ENCODE measurements at places on chromosomes 6 and 20.

DNA sequence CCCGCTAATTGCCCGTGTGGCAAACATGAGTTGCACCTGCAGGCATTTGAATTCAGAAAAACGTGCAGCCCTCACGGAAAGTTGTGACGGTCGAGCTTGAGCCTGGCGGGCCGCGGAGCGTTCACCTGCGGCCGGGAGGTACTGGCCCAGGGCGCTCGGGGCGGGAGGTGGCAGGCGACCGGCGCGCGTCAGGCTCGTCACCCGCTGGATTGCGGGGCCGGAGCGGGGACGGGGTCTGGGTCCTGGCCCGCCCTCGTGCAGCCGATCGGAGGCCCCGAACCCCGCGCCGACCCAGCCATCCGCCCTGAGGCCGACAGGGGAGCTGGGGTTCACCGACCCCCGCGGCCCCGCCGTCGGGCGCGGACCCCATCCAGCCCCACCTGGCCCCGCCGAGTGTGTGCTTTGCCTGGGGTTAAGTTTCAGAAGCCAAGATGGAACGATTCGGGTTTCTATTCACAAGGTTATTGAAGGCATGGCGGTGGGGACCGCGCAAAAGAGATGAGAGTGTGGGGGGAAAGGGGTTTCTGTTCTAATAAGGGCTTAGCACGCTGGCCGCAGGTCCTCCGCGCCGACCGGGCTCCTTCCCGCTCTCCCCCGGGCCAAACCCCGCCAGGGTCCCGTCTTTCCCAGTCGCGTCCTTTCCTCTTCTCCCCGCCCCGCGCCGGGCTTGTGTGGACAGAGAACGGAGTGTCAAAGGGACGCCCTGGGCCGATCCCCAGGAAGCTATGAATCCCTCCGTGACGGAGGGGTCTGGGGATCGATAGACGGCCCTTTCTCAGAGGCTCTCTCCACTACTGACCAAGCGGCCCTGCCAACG is 1.6 kb upstream of the HEY2 start:
- no peak for DNase-seq

DNA sequence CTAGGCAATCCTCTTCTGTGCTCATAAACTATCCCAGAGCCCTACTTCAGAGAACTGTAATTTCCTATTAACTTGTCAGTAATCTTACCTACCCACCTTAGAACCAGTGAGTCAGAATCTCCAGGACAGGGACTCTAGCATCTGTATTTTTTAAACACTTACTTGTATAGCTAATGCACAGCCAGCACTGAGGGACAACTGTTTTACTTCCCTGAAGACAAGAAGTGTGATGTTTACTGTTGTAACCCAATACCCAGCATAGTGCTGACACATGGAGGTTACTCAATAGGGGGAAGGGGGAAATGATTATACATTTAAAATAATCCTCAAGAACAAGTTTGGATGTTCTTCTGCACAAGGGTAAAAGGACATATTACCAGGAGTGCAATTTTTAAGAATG is 130.8 kb downstream of the BTBD9 start:
- DNase-seq = no peak

GRCh38 chr20:17678295-17678694 is 3.7 kb downstream of the RRBP1 start:
- no peak for DNase-seq

DNA sequence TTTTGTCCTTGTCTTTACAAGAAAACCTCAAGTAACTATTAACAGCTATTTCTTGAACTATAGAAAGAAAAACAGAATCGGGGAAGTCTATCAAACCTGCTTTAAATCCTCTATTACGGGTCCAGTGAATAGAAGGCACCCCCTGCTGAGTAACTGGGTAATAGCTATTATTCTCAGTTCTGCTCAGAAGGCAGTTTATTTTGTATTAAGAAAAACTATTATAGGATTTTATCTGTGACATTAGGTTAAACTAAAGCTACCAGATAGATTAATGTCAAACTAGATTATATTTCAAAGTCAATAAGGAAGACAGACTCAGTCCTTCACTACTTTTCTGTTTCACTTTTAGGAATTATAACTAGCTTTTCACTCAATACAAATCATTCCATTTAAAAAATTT is 93.7 kb downstream of the DST start:
- DNase-seq = no peak

GRCh38 chr6:142945049-142945445 is at the start of gene HIVEP2:
HIVEP2 (minus strand) TSS chr6:142945176; CDS start chr6:142774738, 170,438 bp downstream.
- peak; percentile 75 for DNase-seq

DNA sequence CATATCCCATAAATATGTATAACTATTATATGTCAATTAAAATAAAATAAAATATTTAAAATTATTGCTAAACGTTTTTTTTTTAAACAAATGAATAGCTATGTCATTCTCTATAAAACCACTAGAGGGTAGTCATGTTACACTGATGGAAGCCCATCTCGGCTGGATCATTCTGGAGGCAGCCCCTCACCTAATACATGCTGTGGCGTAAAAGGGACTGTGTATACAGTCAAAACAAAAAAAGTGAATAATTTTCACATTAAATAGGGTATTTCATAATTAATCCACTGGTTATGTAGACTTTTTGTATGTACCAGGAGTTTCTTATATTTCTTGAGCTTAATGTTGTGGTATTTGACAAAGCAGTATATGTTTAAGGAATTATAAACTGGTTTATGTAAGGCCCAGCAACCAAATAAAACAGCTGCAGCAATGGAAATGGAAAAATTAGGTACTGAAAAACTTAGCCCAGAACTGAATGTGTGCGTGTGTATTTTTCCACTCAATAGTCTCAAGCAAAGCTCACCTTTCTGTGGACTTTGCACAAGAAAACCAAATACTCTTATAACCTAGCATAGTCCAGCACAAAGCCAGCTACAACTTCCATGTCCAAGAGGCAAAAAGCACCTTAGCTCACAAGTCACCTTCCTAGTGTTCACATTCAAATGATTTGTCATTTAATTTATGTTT is 81.7 kb downstream of the COL9A1 start:
- DNase-seq = no peak

DNA sequence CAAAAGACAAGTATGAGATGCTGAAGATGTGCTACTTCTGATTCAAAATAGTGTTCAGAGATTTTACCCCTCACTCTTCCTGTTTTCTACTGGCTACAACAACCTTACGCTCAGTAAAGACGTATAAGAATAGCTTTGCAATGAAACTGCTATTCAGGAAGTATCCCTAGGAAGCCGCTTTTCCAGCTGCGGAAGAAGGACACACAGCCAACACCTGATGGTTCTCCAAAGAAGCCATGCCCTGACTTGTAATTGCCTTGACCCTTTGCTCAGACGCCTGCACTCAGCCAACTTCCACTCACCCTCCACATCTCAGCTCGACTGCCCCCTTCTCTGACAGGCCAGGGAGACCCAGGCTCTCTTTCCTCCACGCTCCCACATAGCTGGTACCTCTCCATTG is 111.6 kb downstream of the DTNBP1 start:
- no peak for DNase-seq

DNA sequence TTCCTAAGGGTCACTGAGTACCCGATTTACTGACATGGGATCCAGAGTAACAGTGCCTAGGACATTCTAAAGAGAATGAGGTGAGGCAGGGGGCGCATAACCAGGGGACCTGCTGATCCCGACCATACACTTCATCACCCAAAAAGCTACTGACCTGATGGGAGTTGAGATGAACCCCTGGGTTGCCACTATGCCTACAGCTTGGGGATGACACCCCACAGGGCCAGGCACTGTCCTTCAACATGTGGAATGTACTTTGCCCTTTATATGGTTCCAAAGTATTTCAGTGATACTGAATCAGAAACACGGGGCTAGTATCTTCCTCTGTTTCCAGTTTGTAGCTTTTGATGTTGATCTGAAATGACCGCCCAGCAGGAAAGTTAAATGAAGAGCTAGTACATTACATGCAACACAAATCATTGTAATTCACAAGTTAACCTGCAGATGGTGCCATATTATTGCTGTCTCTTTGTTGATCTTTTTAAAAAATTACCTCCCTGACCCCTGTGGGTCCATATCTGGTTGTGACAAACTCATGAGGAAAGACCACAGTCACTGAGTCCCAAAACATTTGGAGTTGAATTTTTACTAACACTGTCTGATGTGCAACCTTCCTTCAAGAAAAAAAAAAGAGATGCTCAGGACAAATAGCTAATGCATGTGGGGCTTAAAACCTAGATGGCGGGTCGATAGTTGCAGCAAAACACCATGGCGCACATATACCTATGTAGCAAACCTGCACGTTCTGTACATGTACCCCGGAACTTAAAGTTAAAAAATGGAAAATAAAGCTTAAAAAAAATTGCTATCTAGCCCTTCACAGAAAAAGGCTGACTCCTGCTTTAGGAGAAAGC is 42.7 kb upstream of the GCNT2 start:
- no peak for DNase-seq

- no peak for DNase-seq
Observed at GRCh38 chr6:11460001-11460668, 77.4 kb upstream of the TMEM170B start.

- DNase-seq = no peak
Observed at GRCh38 chr6:34934516-34934915, 45.5 kb downstream of the ANKS1A start.

DNA sequence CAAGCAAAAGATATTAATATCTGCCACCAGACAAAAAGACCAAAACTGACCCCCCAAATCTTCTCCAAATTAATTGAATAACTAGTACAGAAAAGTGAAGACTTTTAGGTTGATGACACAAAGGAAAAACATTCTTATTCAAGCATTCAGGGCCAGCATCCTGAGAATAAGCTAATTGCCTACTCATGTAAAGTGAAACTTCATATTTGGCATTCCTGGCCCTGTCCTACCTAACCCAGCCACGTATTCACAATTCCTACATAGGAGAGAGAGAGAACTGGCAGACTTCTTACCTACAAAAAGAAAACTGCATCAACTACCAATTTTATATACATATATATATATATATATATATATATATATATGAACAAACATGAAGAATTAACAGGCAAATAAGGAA is 4.9 kb upstream of the ASCC3 start:
- no peak for DNase-seq

DNA sequence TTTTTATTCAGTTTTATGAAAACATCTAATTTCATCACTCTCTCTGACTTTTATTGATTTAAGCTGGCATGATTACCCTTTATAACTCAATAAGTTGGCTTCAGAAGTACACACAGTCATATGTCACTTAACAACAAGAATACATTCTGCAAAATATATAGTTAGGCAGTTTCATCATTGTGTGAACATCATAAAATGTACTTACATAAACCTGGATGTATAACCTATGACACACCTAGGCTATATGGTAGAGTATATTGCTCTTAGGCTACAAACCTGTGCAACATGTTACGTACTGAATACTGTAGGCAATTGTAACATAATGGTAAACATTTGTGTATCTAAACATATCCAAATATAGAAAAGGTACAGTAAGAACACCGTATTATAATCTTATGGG is 362.2 kb upstream of the BTBD3 start:
- no peak for DNase-seq

- no peak for DNase-seq
Observed at GRCh38 chr20:4225745-4226144, 210.4 kb upstream of the RNF24 start.

GRCh38 chr6:107275330-107275865 is 160.1 kb upstream of the BEND3 start:
- DNase-seq = no peak

- no peak for DNase-seq
Observed at GRCh38 chr6:143115728-143116127, 55.0 kb downstream of the AIG1 start.

GRCh38 chr6:44642870-44643522 is 255.5 kb downstream of the CDC5L start:
- DNase-seq = no peak

GRCh38 chr6:125780540-125781313 is 10.0 kb upstream of the NCOA7 start:
- DNase-seq = no peak

GRCh38 chr6:105510746-105511145 is 107.9 kb upstream of the PREP start:
- DNase-seq = no peak

- DNase-seq = no peak
Observed at GRCh38 chr20:25025091-25025861, 32.7 kb downstream of the ACSS1 start.

- no peak for DNase-seq
Observed at GRCh38 chr6:84172080-84172479, 55.4 kb downstream of the CEP162 start.

DNA sequence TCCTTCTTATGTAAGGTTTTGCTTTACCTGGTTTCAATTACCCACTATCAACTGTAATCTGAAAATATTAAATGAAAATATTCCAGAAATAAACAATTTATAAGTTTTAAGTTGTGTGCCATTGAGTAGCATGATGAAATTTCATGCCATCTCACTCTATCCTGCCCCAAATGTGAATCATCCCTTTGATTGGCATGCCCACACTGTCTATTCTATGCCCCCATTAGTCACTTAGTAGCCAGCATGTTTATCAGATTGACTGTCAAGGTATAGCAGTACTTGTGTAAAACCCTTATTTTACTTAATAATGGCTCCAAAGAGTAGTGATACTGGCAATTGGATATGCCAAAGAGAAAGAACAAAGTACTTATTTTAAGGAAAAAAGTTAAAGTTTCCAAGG is 403.8 kb downstream of the ADGRB3 start:
- DNase-seq = no peak

DNA sequence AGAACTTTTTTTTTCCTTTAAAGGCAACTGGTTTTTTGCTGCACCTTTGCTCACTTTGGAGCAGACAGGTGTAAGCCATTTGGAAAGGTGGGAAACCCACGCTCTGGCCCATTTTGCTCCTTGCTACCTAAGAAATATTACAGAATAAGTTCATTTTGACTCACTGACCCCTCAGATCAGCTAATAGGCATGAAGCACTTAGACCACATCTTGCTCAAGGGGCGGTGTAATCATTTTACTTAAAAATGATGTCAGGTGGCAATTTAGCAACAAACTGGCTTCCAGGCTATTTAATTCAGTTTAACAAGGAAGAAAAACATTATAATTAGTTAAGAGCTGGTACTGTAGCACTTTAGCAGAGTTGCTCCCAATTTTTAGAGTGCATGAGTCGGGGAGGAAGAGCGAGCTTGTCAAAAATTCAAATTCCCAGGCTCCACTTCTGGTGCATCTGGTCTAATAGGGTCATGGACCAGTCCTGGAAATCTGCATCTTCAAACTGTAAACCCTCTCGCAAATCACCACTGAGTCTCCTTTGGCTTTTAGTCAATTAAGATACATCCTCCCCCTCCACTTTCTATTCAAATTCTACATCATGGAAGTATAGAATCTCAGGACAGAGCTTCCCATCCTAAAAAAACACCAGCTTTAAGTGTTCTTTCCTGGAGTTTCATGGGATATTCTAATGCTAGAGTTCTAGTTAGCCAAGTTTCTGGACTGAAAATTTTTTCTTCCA is 38.2 kb downstream of the JAG1 start:
- DNase-seq = no peak

DNA sequence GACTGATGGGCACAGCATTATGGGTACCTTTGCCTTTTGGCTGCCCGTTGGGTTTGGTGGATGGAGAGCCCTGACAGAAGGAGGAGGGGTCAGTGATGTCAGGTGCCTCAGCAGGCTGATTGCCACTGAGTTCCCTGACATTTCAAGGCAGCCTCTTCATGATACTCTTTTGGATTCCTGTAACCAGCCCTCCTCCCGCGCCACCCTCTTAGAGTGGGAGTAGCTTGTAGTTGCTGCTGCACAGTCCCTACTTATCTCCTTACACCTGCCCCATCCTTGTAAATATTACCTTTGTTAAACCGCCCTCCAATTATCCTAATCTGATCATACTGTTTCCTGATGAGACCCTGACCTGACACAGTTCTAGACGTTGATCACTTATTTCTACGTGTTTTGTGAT is 140.0 kb downstream of the CFAP61 start:
- no peak for DNase-seq

Data from activated CD8-positive, alpha-beta memory T cell treated with anti-CD3 and anti-CD28 coated beads for 1 hour (primary cell).